ENCODE measurements at places on chromosomes 1 and 21.

DNA sequence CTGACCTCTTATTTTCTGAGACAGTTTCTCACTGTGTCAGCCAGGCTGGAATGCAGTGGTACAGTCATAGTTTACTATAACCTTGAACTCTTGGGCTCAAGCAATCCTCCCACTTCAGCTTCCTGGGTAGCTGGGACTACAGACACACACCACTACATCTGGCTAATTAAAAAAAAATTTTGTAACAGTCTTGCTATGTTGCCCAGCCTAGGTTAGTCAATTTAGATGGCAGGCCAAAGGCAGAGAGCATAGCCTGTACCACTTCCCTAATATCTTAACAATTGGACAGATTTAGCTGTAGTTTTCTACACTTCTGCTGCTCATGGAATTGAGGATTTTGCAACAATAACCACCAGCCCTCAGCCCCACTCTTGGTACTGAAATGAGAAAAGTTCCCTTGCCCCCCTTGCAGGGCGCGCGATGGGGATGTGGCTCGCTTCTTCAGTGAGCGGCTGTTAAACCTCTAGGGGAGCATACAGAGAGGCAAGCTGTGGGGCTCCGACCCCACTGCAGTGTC, 34.9 kb upstream of the PTGFRN start:
- no peak for DNase-seq

GRCh38 chr21:41953249-41953830, 478 bp downstream of the C2CD2 start:
- DNase-seq: no peak

GRCh38 chr1:155466996-155467395, 95.6 kb downstream of the ASH1L start:
- DNase-seq: no peak

- no peak for DNase-seq
These were observed 528.6 kb downstream of the LTN1 start for GRCh38 chr21:28464095-28464494.

- DNase-seq: peak; percentile 88
These were observed 20.0 kb upstream of the ALDH4A1 start for GRCh38 chr1:18922319-18922726.

- no peak for DNase-seq
These were observed 147.7 kb upstream of the WNT4 start for GRCh38 chr1:22290611-22291010.

GRCh38 chr1:116075990-116076389, 35.2 kb upstream of the MAB21L3 start:
- no peak for DNase-seq

DNA sequence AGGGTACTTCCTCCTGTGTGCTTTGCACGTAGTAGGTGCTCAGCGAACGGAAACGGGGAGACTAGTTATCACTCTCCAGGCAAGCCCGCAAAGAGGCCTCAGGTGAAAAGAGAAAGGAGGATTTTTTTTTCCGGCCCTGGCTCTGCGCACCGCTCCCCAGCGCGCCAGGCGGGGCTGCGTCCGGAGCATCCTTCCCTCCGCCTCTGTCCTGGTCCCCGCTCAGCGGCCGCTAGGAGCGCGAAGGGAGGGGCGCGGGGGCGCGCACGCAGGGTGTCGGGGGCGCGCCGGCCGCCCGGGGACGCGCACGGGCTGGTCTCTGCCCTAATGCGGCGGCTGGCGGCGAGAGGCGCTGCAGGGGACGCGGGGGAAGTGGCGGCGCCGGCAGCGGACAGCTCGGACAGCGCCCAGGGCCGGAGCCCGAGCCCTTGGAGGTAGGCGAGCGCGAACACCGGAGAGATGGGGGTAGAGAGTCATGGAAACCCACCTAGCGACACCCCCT, 42.3 kb upstream of the NFASC start:
- DNase-seq: peak; percentile 96

DNA sequence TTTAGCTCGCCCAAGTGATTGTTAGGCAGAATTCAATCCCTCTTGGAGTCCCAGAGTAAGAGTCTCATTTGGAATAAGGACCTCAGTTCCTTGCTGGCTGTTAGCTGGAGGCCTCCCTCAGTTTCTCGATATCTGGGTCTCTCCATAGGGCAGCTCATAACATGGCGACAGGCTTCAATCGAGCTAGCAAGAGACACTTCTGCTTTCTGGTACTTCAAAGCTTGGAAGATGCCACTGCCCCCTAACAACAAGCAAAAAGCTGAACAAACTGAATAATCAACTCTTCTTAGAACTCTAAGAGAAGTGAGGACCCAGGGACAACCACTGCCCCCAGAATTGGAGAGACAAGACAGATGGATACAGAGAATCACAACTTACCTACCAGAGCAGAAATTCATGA, 86.2 kb downstream of the TEX35 start:
- no peak for DNase-seq

GRCh38 chr1:6129313-6129712, 50.8 kb downstream of the CHD5 start:
- DNase-seq: no peak

- no peak for DNase-seq
These were observed 36.7 kb downstream of the AGL start for GRCh38 chr1:99886841-99887240.

GRCh38 chr1:19096036-19096833, 113.8 kb downstream of the UBR4 start:
- DNase-seq: no peak

DNA sequence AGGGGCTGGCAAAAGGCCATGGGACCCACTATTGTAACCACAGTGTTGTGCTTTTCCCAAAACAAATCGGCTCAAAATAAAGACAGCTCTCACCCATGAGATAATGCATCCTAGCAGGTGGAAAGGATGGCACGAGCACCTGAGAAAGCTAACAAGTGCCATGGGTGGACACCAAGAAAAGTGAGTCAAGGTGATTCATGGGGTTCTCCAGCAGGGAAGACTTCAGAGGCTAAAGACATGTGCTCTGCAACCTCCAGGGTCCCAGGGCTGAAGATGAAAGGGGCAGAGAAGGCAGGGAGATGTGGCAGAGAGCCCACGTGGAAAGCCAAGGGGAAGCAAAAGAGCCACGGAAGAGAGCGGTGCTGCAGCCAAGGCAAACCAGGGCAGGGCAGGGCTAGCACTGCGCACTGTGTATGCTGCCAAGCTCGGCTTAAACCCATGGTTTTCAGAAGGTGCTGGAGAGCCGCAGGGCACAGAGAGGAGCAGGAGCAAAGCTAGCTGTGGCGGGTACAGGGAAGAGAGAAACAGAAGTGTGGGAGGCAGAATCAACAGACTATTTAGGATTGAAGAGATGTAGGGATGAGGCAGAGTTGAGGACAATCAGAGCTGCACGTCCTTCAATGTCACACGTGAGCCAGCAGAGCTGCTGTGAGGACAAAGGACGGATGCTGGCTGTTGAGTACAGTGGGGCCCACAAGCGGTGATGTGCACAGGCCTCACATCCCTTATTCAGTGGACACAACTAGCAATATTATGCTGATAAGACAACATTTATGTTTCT, 41.8 kb upstream of the C1orf198 start:
- peak; percentile 36 for DNase-seq

GRCh38 chr1:30467101-30467500, 256.3 kb downstream of the MATN1 start:
- DNase-seq: no peak

GRCh38 chr1:110282395-110282794, 56.8 kb upstream of the RBM15 start:
- no peak for DNase-seq

DNA sequence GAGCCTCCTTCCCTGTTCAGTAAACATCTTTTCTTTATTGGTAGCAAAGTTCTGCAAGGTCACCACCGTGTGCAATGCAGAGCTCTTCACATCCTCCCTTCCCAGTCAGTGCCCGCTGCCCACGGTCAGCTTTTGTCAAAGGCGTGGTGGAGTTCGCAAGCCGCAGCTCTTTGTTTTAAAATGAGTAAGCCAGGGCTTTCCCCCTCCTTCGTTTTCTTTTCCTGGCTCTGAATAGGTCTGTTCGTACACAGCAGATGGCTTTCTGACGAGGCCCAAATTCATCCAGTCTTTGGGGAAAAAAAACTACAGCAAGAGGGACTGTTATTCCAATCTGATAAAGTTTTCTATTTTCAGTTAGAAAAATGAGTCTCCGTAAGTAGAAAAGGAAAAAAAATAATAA, 153.2 kb downstream of the LRIG2 start:
- DNase-seq: no peak

- no peak for DNase-seq
These were observed 57.9 kb upstream of the SLC5A9 start for GRCh38 chr1:48164571-48164970.

- no peak for DNase-seq
These were observed 23.2 kb downstream of the CD1D start for GRCh38 chr1:158203693-158204457.

- peak; percentile 50 for DNase-seq
These were observed 2.7 kb downstream of the ZBTB7B start for GRCh38 chr1:155005076-155006011.

- DNase-seq: no peak
These were observed 658 bp upstream of the COL16A1 start for GRCh38 chr1:31704271-31705079.

- no peak for DNase-seq
These were observed 206.0 kb downstream of the CAMTA1 start for GRCh38 chr1:6991266-6991665.

DNA sequence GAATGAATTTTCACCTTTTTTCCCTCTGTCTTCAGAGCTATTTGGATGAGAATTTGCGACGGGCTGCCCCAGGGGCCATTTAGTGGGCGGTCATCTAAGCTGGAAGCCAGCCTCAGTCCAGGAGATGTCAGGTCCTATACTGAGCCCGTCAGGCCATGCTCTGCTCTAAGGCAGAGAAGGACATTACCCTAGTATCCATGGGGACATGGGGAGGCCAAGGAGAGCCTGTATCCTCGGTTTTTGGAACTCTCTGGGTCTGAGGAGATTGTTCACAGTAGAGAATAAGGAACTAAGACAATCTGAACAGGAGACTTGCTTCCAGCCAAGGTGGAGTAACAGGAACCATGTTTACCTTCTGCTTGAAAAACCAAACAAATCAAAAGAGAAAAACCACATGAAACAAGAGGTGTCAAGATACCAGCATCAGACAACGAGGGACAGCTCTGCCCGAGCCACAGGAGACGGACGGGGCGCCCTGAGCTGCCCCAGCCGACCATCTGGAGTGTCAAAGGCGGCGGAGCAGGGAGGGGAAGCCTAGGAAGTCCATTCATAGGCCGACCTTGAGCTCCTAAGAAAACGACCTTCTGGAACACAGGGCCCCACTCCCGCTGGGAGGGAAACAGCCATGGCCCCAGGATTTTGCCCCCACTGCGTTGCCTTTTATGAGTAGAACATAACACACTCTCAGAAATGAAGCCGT, 20.0 kb upstream of the ADARB1 start:
- no peak for DNase-seq

GRCh38 chr1:185987611-185988321, 253.6 kb downstream of the HMCN1 start:
- DNase-seq: no peak

DNA sequence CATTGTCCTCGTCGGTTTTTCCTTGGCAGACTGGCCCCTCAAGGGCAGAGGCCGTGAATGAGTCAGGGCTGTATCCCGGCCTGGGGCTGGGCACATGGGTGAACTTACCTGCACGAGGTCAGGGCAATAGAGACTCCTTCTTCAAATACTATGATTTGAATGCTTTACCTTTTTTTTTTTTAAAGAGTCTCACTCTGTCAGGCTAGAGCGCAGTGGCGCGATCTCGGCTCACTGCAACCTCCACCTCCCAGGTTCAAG, 5.0 kb downstream of the LAPTM5 start:
- DNase-seq: peak; percentile 35

GRCh38 chr1:159795534-159795933, 6.6 kb upstream of the FCRL6 start:
- DNase-seq: no peak

GRCh38 chr21:14376854-14377253, 6.1 kb downstream of the HSPA13 start:
- no peak for DNase-seq

DNA sequence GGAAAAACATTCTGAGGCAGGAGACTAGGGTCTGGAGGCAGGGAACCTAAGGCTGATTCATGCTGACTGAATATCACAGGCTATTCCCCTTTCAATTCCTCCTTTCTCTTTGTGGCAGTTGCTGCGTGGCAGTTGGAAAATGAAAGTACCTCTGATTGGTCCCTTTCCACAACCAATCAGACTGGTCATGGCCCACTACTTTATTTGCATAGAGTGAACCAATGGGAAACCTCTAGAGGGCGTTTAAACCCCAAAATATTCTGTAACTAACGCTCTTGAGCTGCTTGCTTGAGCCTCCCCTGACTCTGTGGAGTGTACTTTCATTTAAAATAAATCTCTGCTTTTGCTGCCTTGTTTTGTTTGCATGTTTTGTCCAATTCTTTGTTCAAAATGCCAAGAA, 27.7 kb upstream of the VN1R5 start:
- no peak for DNase-seq

- DNase-seq: no peak
These were observed 798 bp downstream of the ZBED6 start for GRCh38 chr1:203796236-203796605.

GRCh38 chr21:44865561-44866280, 7.8 kb downstream of the PTTG1IP start:
- no peak for DNase-seq

GRCh38 chr1:154881820-154882535, 11.9 kb upstream of the KCNN3 start:
- no peak for DNase-seq

GRCh38 chr1:215397106-215397505, 170.0 kb upstream of the KCTD3 start:
- no peak for DNase-seq

All from posterior cingulate gyrus (tissue), 11 donors.